ENCODE measurements at places on chromosomes 7 and 10. TPM values are rescaled to one million over a fixed set of nuclear protein-coding genes. Genes with fewer than 3 reads are reported as not detected.

GOLGA7B gene
- total RNA-seq = 0.96 TPM

WDFY4 gene
- total RNA-seq = 4.6 TPM

GRCh38 chr7:137196648-137197047 lies 146.9 kb downstream of the PTN start:
- DNase-seq = no peak

- no peak for DNase-seq
Measured at GRCh38 chr7:15315678-15316077, 246.1 kb downstream of the AGMO start.

GRCh38 chr7:84337429-84337828 lies 142.8 kb upstream of the SEMA3A start:
- DNase-seq = no peak

GRCh38 chr7:131285556-131285955 lies 42.1 kb upstream of the MKLN1 start:
- DNase-seq = peak; percentile 4

- no peak for DNase-seq
Measured at GRCh38 chr10:34995925-34996324, 94.2 kb downstream of the CUL2 start.

DNA sequence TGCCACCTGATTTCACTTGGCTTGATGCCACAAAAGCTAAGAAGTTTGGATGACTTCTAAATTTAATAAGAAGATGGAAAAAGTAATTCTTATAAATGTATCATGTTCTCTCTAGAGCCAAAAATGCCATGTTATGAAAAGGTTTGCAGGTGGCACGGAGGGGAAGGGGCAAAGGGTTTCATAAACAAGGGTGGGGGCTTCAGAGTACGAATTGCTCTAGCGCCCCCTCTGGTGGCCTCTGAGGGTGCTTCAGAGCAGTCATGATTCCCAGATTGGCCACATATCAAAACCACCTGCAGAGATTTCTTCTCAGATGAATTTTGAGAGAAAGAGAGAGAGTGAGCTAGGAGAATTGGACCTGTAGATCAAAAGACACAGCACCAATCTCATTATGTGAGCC lies 208.6 kb upstream of the YAE1 start:
- DNase-seq = no peak

- no peak for DNase-seq
Measured at GRCh38 chr10:124724279-124725027, 19.7 kb downstream of the FAM53B start.

DNA sequence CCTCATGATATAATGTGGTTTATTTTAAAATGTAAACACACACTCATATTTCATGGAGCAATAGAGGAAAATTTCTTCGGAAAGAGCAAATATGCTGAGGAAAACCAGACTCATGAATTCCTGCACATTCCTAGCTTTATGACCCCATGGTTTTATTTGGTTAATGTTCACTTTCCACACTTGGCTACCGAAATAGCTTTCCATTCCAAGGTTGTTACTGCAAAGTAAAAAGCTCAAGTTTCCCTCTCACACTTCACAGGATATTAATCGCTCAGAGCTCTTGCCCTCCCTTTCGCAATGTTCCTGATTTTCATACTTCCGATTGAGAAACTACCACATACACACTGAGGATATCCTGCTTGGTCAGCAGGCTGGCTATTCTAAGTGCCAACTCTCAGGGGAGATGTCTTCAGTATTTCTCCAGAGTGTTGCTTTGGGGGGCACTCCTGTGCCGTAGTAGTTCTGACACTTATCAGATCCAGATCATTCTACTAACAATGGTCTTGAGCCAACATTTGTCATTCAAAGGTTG lies 77.5 kb upstream of the STEAP1B start:
- peak; percentile 85 for DNase-seq

- DNase-seq = peak; percentile 5
Measured at GRCh38 chr10:26361971-26362370, 76.2 kb upstream of the APBB1IP start.

DNA sequence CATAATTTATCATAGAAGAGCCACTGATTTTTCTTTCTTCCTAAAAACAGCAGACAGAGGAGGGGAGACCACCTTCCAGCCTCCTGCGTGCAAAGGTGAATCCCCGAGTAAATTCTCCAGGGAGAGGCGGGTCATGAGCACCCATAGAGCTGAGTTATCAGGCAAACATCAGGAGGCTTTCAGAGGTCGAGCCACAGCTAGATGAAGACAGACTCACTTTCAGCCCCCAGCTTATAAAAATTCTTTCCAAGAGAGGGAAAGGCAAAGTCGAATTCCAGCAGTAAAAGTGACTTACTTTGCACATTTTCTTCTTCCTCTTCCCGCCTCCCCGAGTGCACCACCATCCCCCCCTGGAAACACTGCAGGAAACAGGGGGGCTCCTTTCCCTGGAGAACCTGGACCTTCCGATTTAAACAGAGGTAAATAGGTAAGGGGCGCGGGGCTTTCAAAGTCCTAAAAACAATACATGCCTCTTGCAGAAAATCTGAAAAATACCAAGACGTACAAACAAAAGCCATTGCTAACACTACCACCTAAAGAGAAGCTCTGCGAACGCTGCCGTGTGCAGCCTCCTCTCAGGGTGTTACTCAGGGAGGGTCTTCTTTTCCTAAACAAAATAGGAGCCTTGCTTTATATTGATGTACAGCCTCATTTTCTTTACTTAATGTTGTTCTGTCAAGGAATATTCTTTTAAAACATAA lies 163.8 kb downstream of the SVIL start:
- DNase-seq = peak; percentile 66

DNA sequence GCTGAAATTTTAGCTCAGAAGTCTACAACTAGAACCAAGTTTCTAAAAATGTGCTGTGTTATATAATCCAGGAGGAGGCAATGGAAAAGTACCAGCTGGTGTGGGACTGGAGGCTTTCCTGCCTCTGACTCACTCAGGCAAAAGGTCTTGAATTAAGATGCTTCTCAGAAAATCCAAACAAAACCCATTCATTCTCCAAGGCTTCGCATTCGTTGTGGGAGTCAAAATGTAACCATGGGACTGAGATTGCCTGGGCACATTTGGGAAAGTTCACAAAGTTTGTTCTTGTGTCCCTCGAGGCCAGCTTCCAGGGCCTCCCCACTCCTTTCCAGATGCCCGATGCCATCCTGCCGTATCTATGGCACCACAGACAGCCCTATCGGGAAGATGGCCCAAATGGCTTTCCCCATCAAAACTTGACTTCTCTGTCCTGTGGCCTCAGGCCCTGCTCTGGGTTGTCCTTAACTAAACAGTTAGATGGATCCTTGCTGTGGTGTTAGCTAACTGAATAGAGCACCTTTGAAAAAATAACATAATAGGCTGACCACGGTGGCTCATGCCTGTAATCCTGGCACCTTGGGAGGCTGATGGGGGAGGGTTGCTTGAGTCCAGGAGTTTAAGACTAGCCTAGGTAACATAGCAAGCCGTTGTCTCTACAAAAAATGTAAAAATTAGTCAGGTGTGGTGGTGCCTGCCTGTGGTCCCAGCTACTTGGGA lies 180.5 kb downstream of the PFKFB3 start:
- peak; percentile 84 for DNase-seq

All from umbilical cord (tissue), 2 donors.